Activated T-helper 9 cell treated with anti-CD3 and anti-CD28 coated beads, Interleukin-2, amount 50 U/mL, for 16 hours (primary cell): ENCODE measurements at places on chromosomes 13 and 19.

GRCh38 chr13:45353895-45354294 lies 12.9 kb upstream of the TPT1 start:
- DNase-seq, result no peak

DNA sequence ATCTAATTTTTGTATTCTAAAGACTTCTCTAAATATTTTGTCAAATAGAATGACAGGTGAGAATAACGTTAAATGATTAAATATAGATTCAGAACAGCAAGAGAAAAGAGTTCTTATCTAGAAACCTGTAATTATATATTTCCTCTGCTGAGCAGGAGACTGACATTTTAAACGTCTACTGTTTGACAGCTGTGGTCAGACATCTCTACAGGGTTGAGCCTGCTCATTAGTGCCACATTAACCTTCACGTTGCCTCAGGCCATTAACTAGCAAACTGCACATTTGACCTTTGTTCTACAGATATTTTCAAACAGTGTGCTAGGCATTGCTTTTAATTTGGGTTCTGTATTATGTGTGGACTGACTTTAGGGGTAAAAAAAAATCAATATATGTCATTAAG lies 347.5 kb downstream of the GPC5 start:
- no peak for DNase-seq

DNA sequence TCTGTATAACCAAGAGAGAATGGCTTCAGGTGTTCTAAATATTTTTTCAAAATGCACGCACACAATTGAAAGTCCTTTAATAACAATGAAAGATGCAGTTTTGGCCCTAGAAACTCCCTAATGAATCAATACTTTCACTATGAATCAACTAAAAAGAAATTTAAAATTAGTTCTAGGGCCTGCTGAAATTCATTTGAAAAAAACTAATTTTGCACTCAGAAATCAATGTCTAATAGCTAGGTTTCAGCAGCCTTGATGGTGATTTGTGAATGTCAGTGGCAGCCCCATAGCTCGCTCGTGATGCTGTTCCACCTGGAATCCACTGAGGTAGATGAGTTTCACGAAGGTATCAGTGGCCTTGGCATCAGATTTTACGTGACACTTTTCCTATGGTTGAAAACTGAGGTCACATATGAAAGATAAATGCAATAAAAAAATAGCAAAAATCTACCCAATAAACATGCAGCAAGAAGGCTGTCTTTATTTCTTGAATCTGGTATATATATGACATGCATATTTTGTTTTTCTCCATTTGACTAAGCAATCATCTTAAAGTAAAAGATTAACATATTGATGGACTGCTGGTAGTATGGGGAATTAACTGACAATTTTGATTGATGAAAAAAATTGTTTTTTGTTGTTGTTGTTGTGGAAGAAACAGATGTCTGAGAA lies 141.0 kb downstream of the AKAP11 start:
- DNase-seq, result no peak

- no peak for DNase-seq
These were observed 67.8 kb downstream of the RASA3 start for GRCh38 chr13:114064450-114065140.

- no peak for DNase-seq
These were observed 334.6 kb downstream of the MYO16 start for GRCh38 chr13:108963846-108964600.

DNA sequence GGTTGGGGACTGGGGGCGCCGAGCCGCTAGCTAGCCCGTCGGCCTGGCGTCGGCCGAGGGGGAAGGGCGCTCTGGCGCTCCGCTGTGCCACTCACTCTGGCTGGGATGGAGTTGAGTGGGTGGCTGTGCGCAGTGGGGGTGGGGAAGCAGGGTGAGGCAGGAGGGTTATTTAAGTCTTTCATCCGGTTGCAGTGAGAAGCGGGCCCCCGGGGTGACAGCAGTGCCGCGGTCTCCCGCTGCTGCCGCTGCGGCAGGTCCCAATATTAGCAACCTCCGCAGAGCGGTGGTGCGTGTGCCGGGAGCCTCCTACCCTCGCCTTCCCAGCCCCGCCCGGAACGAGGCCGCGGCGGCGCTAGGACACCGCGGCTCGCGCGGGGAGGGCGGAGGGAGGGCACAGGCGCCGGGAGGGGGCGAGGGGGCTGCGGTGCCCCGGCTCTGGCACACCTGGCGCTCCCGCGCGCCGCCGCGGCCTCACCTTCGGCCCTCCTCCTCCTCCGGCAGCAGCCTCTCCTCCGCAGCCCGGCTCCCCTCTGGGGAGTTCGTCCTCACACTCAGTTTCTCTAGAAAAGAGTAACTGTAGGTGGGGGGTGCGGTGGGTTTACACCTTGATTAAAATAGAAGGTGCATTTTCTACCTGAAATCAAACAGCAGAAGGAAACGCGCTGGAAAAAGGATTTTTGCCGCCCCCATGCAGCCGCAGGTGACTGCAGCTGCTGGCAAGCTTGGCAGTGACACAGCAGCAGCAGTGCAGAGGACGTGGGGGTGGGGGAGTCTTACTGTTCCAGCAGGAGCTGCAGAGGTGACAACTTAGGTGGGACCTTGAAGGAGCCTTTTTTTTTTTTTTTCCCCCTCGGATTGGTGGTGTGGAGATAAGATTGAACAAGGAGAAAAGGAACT lies 4.5 kb downstream of the FGF9 start:
- peak; percentile 32 for DNase-seq

- DNase-seq, result no peak
These were observed 65.9 kb downstream of the ENOX1 start for GRCh38 chr13:43720780-43721397.

DNA sequence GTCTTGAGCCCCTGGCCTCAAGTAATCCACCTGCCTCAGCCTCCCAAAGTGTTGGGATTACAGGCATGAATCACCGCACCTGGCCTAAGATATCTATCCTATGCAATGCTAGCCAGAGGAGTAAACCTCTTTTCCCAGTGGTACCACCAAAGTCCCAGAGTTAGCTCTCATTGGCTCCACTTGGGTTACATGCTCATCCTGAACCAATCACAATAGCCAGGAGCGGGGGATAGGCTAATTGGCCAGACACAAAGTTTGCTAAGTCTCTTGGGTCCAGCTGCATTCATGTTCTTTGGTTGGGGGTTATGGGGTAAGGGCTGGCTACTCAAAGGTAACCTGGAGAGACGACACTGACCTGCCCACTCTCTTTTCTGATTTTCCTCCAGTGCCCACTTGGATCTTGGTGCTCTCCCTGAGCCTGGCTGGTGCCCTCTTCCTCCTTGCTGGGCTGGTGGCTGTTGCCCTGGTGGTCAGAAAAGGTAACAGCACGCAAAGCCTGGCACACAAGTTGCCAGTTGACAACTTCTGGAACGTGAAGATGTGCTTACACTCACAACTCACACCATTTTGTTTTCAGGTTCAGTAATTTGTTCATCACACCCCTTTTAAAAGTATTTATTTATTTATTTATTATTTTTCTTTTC lies 7.8 kb downstream of the C19orf38 start:
- no peak for DNase-seq

DNA sequence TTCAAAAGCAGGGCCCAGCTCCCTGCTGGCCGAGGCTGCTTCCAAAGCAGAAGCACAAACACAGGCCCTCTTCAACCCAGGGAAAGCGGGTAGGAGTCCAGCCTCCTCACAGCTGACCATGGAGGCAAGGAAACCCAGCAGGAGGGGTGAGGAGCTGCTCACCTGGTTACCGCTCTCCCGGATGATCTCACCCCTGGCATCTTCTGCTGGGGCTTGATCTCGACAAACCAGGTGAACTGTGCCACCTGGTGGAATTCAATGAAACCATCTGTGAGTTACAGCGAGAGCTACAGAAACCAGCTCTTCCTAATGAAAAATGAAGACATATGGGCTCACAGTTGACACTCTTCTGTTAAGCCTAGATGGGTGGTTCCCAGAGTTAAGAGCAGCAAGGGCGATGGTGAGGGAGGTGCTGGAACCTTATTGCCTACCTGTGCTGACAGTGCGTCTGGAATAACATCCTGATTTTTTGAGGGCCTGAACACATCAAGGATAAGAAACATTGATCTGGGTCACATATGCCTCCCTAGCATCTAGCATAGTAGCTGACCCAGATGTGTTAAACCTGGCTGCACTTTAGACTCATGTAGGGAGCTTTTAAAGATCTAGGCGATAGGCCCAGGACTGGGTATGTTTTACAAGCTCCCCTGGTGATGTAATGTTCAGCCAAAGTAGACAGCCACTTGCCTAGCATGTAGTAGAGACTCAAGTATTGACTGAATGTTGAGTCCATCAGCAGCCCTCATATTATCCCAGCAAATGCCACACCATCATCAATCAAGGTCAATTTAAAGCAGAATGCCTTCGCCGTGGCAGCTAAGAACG lies 6.1 kb downstream of the DHRS12 start:
- peak; percentile 40 for DNase-seq

GRCh38 chr13:30108216-30108912 lies 199.0 kb downstream of the KATNAL1 start:
- DNase-seq, result no peak

DNA sequence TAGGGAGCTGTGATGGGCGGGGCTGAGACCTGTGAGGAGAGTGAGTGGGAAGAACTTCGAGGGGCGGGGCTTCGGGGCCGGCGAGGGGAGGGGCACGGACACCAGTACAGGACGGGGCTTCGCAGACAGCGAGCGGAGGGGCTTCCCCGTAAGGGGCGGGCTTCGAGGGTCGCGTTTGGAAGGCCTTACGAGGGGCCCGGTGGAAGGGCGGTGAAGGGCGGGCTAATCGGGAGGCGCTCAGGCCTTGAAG lies 4.1 kb upstream of the EMP3 start:
- DNase-seq, result peak; percentile 92

DNA sequence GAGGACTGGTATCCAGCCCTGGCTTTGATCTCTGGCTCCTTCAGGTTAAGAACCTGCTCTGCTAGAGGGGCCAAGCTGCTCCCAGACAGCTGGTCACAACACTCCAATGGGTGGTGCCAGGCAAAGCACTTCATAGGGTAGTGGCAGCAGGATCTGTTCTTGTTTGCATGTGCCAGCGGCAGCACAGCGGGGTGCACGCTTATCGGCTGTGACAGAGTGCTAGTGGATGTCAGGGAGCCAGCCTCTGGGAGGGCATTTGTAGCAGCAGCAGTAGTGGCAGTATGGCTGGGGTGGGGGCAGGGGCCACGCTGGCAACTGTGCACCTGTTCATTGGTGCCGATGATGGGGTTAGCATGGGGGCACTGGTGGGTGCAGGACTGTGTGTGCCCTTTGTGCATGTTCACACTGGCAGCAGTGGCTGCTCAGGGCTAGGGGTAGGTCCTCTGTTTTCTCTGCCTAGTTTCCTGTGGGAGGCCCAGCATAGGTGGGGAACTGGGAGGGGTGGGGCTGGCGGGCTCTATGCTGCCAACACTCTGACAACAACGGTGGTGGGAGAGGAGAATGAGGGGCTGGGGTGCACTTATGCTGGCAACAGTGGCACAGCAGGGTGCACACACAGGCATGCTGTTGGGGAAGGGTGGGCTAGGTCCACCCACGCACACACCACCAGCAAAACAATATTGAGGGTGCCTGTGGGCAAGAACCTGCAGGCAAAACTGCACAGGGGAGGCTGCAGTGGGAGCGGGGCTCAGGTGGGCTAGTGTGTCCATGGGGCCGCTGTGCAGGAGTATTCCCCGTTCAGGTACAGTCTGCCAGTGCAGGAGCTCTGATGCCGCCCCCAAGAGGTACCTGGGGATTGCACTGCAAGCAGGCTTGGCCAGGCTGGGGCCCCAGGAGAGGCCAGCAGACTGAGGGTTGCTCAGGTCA lies 19.3 kb downstream of the AP1M1 start:
- no peak for DNase-seq

GRCh38 chr13:38535261-38535660 lies 151.6 kb upstream of the FREM2 start:
- DNase-seq, result no peak

DNA sequence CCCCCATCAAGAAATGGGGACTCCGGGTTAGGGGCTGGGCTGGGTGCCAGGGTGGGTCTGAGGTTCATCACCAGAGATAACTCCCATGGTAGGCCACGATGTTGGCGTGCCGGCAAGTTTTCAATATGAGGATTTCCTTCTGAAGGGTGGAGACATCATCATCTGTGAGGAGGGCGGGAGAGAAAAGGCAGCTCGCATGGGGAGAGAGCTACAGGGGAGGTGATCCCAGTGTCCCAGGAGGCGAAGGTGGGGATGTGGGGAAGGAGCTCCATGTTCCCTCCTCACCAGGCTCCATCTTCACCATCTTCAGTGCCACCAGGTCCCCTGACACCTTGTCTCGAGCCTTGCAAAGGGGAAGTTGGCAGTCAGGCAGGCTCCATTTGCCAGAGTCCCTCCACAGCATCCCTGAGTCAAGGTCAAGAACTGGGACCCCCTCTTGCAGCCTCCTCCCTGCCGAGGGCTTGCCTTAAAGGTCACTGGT lies 430 bp downstream of the MAP4K1 start:
- DNase-seq, result no peak

- no peak for DNase-seq
These were observed 284.1 kb downstream of the ITGBL1 start for GRCh38 chr13:101736566-101736965.

- peak; percentile 1 for DNase-seq
These were observed 175.9 kb downstream of the IRS2 start for GRCh38 chr13:109610517-109610916.

DNA sequence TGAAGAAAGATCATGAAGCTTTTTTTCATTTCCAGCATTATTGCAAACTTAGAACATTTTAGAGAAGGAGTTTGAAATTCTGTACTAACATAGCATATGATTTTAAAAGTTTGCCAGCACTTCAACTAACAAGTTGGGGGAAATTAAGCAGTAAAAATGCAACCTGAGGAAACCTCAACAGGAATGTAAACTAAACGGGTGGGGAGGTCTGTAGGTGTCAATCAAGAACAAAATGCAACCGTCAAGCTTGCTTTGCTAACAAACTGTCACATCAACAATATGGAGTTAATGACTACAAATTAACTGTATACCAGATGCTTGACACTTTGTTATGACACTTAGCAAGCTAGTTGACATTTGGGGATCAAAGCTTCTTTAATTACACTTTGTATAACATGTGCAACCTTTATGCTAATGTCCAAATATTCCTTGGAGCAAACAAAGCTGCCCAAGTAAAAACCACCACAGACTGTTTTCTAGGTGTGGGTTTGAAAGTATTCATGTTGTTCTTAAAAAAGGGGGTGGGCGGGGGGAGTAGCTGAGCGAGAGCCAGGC lies 52.1 kb downstream of the DACH1 start:
- DNase-seq, result no peak

DNA sequence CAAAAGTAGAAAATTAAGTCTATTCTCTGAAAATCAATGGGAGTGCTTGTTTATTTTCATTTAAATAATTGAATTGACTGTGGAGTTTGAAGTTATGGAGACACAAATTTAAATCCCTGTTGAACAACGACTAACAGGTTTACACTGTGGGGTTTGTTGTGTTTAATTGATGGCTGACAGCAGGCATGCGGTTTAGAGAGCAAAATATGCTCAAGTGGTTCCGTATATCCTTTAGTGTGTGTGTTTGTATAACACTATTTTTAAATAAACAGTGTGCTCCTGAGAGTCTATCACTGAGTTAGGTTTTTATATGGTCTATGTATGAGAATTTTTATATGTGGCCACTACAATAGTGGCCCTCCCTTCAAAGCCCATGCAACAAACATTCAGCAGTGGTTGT lies 332.0 kb downstream of the GPC6 start:
- DNase-seq, result no peak

DNA sequence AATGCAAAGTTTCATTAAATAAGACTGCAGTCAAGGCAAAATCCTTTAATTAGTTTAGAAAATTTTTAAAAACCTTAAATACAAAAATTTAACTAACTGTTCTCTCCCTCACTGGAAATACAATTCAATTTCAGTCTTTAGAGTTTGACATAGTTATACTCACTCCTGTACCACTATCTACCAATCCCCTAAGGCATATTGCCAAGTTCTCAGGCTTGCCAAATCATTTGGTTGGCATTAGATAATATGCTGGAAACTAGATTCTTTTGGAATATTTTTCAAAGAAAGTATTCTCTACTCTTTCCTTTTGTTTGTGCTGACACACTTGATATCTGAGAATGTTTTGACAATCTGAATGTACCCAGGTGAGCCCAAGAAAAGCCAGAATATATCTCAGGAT lies 77.2 kb downstream of the TSC22D1 start:
- no peak for DNase-seq
